ENCODE measurements at places on chromosomes 7 and 10.

- no peak for DNase-seq
Observed at GRCh38 chr7:44574287-44574872, 672 bp upstream of the DDX56 start.

DNA sequence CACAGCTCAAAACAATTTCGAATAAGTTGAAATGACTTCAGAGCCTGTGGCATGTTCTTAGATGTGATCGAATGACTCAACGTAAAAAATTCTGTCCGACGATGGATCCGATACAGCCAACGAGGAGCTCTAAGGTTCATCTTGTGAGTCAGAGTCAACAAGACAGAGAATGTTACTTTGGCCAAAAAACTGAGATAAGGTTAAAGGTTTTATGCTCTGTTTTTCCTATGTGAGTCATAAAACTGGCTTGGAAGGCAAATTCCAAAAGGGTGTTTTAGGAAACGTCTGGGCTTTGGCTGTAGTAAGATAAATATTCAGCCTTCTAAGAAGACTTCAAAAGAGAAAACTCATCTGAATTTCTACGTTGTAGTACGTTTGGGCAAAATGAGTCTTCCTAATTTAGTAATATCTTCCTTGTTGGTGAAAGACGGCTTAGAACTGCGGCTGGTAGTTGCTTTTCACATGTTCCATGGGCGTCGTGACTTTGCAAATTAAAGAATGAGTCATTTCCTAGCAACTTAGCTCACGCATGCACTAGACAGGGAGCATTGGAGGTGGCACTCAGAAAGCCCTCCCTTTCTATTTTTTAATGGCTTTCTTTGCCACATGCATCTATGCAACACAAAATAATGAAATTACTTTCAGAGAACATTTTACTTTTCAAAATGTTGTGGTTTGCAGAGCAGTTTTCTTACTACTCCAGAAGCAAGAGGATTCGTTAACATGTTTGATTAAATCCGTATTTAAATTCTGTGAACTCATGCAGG lies 28.2 kb downstream of the PFKP start:
- DNase-seq, result no peak

GRCh38 chr10:77333610-77334340 lies 303.8 kb downstream of the KCNMA1 start:
- DNase-seq, result no peak

DNA sequence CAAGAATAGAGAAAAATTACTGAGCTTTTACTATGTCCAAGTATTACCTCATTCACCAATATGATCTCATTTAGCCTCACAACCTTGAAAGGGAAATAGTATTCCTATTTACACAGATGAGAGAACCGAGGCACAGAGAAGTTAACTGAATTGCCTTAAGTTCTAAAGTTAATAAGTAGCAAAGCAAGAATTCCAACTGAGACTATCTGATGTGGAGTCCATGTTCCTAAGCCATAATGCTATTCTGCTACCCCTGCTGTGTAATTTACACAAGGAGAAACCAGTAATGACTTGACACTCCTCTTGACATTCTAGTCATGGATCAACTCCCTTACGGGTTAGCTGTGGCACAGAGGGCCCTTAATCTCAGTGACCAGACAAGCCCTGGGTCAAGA lies 60.7 kb downstream of the ABCB4 start:
- DNase-seq, result no peak

DNA sequence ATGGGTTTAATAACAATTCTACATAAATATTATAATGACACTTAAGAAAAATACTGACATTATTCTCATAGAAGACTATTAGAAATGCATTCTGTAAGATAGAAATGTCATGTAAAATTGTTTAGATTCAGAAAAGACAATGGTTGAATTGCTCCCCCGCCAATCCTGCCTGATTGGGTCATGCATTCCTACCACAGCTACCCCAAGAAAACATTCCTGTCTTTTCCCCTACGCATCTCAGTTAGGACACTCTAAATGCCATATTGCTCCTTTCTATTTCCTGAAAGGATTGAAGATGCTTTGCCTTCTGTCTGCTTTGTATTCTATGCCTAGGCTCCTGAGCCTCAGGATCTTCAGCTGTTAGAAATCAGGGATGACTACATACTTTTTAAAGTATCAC lies 109.4 kb downstream of the DGKB start:
- DNase-seq, result no peak

- DNase-seq, result no peak
Observed at GRCh38 chr10:34024282-34024681, 689.8 kb upstream of the NRP1 start.

DNA sequence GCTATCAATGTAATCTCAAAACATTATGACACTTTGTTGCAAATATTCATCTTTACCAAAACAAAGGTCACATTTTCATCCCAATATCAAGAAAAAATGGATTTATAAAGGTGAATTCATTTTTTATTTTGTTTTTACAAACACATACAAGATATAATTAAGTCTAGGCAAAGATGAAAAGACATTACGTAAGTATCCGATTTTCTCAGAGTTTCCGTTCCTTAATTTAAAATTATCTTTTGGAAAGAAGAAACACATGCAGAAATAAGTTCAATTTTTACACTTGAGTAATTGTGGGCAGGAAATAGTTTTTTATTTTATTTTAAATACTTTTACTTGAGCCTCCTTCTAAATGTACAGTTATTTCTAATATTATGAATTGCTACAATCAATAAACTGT lies 24.6 kb downstream of the RTKN2 start:
- no peak for DNase-seq

DNA sequence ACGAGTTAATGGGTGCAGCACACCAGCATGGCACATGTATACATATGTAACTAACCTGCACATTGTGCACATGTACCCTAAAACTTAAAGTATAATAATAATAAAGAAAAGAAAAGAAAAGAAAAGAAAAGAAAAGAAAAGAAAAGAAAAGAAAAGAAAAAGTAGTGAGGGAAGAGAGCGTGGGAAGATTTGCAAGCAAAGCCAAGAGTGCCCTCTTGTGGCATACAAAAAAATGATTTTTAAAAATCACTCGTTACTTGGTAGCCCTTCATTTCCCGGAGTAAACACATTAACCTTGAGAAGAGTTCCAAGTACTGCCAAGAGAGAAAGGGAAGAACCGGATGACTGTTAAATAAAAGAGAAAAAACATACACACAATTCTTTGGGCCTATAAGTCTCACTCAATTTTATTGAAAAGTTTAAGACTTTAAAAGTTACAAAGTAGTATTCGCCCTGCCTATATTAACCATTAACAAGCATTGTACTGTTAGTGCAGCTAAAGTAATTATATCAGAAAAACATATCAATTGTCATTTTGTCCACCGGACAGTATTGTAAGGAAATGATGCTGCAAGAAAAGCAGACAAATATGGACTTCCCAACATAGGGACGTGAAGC lies 6.2 kb upstream of the CH25H start:
- DNase-seq, result no peak

DNA sequence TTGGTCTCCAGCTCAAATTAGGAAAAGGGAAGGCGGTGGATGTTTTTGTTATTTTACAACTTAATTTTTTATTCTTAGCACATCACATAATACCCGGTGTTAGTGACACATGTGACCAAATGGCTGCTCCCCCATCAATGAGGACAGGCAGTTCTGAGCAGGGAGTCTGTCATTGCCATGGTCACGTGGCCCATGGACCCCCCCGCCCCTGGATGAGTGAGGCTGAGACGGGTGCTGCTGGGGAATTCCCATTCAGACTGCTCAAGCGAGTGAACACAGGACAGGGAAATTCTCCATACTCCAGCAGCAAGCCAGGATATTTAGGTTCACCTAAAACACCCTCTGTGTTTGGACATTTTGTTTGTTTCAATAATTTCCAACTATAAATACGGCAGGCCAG lies 34.7 kb upstream of the SLC35B4 start:
- no peak for DNase-seq

GRCh38 chr7:102843850-102844249 lies 69.0 kb upstream of the LRRC17 start:
- no peak for DNase-seq

GRCh38 chr10:80896076-80896475 lies 358.4 kb downstream of the SH2D4B start:
- no peak for DNase-seq

DNA sequence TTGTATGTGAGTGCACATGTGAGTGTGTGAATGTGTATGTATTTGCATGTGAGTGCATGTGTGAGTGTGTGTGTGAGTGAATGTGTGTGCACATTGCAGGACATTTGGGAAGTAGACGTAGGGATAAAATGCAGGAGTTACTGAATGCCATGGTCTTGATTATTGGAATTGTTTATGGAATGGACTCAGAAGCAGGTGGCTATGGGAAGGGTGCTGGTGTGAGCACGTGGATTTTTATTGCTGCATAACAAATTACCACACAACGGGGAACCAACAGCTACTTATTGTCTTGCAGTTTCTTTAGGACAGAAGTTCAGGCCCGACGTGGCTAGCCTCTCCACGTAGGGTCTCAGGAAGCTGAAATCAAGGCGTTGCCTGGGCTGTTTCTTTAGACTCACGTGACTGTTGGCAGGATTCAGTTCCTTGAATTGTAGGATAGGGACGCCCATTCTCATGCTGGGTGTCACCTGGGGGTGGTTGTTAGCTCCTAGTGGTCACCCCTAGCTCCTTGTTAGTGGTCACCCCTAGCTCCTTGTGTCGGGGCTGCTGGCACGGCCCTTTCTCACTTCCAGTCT lies 48.3 kb upstream of the ZNF32 start:
- DNase-seq, result no peak

DNA sequence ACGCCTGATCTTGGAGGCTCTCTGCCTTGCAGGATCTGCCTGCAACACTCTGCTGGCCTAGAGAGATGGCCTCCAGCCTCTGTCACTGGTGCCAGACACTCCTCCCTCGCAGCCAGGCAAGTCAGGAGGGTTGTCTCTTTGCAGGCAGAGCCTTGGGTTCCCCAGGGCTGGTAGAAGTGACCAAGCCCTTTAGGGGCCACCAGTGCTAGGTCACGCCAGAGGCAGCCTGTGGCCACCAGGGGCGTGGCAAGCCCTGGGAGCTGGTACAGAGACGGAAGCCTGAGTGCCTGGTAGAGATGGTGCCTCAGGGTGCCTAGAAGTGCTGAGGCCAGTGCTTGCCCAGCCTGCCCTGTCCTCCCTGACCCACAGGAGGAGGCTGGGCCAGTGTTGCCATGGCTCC lies 9.1 kb downstream of the ADCYAP1R1 start:
- DNase-seq, result no peak

- DNase-seq, result no peak
Observed at GRCh38 chr7:66859794-66860645, 61.0 kb upstream of the TMEM248 start.

- no peak for DNase-seq
Observed at GRCh38 chr7:84821671-84822534, 365.0 kb downstream of the SEMA3D start.

DNA sequence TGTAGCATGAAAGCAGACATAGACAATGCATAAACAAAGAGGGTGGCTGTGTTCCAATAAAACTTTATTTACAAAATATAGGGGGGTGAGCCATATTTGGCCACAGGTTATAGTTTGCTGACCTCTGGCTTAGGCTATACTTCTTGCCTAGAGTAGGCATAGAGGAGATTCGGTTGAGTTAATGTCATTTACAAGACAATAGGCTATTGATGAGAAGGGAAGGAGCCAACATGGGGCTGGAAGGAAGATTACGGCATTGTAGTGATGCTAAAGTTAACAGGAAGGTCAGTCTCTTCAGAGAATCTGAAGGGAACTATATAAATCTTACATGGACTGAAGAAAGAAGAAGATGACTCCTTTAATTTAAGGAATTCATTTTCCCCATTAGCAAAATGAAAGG lies 463.5 kb downstream of the HTR7 start:
- DNase-seq, result no peak

- no peak for DNase-seq
Observed at GRCh38 chr10:71440506-71441035, 43.9 kb downstream of the CDH23 start.

DNA sequence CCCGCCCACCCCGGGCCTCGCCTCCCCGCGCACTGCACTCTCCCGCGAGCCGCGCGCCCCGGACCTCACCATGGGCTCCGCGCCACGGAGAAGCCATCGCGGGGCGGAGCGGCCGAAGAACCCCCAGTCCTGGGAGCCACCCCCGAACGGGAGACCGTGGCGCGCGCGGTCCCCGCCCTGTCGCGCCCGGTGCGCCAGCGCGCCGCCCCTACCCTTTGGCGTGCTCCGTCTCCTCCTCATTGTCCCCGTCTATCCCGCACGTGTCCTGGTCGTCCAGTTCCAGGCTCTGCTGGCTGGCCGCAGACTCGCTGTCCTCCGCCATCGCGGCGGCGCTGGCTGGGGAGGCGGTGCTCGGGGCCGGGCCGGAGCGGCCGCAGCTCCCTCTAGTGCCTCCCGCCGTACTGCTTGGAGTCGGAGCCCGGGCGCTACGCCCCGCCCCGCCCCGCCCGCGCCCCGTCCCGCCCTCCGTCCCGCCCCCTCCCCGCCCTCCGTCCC lies at the start of gene NMT2:
Gene NMT2 (minus strand): TSS at position 403 of the 495 bp plus-strand sequence. CDS start 81 bp downstream, at position 322.
- DNase-seq, result peak; percentile 40

DNA sequence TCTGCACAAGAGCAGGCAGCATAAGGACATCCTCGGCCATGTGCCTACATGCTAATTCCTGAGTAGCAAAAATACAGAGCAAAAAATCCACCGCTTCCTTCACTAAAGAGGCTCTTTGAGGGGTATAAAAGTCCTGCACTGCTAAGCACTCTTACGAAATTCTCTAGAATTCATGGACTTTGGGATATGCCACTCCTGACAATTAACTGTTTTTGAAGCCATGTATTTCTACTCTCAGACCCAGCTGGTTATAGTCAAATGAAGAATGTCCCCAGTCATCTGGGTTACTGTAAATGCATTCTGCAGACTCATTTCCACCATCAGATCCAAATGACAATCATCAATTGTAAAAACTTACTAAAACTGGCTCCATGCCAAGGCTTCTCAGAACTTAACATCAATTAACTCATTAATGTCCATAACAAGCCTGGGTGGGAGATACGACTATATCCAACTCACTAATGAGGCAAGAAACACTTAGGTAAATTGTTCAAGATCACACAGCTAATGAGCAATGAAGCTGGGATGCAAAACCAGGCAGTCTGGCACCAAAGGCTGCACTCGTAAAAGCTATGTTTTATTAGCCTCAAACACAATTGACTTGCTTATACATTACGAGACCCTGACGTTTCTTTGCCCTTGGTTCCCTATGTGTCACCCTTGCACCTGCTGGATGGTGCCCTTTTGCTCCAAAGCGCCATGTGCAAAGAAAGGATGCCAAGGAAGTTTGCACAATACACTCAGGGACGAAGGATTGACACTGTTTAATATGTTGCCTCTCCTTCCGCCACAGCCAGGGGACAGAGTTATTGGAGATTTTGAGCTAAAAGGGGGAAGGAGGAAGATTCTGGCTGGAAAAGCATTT lies 250.4 kb downstream of the ELMO1 start:
- DNase-seq, result no peak

GRCh38 chr10:49169776-49170175 lies 18.4 kb downstream of the TMEM273 start:
- no peak for DNase-seq

GRCh38 chr7:2927592-2927991 lies 83.5 kb upstream of the GNA12 start:
- no peak for DNase-seq

Data from cortex of kidney (tissue), 1 donor.